ENCODE measurements at places on chromosomes 4 and X. TPM values are rescaled to one million over a fixed set of nuclear protein-coding genes. Genes with fewer than 3 reads are reported as not detected.

GRCh38 chr4:136725286-136726081 lies 806.8 kb downstream of the PCDH18 start:
- DNase-seq, result no peak

DNA sequence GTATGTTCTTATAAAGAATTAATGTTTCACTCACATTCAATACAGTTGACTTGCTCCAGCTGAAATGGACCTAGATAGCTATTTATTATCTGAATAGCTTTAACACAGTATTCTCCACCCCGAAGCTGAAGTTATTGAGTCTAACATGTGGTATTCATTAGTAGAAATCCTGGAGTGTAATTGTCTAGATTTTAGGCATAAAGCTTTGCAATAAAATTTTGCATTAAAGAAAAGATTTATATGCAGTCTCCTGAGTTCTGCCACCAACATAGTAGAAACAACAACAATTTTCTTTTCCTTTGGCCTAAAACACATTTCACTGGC lies 90.2 kb upstream of the DCLK2 start:
- DNase-seq, result no peak

GRCh38 chrX:20988118-20988517 lies 386.1 kb upstream of the CNKSR2 start:
- no peak for DNase-seq

GRCh38 chr4:111214371-111214770 lies 591.5 kb upstream of the PITX2 start:
- DNase-seq, result no peak

- no peak for DNase-seq
These were observed 1.1 kb downstream of the FBXL5 start for GRCh38 chr4:15653864-15654592.

DNA sequence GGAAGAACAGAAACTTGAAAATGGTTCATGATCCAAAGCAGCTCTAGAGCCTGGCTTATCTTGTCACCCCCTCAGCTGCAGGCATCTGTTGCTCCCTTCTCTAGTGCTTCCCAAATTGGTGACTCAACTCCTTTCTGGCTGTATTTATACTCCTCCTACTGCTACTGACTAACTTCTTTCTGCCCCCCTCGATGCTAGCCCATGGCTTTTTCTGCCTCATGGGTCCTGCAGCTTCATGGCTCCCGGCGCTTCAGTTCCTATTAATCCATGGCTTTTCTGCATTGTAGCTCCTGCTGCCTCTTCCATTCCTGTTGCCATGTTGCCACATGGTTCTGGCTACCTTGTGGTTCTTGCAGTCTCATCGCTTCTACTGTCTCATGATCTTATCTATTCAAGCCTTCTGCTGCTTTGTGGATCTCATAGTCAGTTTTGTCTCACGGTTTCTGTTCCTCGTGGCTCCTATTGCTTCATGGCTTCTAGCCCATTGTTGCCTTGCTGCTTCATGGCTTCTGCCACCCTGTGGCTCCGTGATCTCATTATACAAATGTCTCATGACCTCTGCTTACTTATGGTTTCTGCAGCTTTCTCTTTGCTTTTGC lies 48.1 kb downstream of the SMC1A start:
- no peak for DNase-seq

DNA sequence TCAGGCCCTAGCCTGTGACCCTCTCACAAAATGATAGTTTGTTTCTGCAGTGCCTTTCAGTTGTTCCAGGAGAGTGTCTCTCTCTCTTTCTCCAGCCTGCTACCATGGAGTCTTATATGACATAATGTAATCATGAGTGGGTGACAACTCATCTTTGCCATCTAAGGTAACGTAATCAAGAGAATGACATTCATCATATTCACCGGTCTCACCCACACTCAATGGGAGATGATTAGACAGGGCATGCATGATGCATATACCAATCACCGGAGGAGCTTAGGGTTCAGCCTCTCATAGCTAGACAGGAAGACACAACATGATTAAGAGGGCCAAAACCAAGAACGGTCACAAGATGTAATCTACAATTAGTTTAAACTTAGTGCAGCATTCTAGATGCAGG lies 97.1 kb upstream of the FAM9B start:
- no peak for DNase-seq

- no peak for DNase-seq
These were observed 47.9 kb downstream of the ATP8A1 start for GRCh38 chr4:42609051-42609450.

DNA sequence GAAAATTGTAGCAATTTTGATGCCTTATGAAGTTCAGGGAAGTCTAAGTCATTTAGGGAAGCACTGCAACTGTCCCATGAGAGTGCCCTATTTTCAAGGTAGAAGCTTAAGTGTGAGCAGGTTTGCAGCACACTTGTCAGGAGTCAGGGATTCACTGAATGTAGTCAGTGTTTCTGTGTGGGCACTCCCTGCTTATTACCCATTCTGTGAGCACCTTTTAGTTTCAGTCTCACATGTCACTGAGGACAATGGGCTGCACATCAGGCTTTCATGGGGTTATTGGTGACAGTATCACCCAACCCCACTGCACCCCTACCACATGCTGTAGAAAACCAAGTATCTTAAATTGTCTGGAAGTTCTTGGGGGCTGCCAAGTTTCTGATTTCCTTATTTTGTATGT lies 2.9 kb upstream of the CCNG2 start:
- DNase-seq, result no peak

- no peak for DNase-seq
These were observed 246.7 kb upstream of the ARHGAP24 start for GRCh38 chr4:85228264-85228663.

DNA sequence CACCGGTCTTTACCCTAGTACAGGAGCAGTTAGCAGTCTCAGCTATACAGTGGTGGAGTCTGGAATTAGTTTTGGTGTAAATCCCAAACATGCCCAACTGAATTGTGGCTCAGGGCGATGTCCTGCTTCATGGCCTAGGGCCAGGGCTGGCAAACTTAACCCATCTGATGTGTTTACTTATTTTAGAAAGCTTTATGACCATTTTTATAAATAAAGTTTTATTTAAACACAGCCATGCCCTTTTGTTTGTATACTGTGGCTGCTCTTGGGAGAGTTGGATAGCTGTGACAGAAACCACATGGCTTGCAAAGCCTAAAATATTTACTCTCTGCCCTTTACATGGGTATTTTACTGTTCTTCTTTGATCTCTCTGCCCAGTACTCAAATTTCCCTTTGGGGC lies 7.1 kb downstream of the FRMPD4 start:
- no peak for DNase-seq

DNA sequence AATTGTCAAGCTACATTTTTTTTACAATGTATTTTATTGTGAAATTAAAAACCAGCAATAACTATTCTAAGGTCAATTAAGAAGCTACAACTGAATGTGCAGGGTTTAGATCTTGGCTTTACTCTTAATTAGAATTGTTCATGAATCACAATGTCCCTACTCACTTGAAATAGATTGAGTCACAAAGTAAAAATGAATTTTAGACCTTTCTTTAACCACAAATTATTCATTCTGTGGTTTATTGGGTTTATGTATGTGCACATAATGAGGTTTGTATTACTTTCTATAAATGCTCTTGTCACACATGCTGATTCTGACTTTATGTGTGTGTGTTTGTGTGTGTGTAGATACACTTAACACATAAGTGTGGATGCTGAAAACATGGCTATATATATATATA lies 647.0 kb upstream of the AADAT start:
- no peak for DNase-seq

GRCh38 chr4:101183666-101184373 lies 163.5 kb downstream of the PPP3CA start:
- DNase-seq, result no peak

DNA sequence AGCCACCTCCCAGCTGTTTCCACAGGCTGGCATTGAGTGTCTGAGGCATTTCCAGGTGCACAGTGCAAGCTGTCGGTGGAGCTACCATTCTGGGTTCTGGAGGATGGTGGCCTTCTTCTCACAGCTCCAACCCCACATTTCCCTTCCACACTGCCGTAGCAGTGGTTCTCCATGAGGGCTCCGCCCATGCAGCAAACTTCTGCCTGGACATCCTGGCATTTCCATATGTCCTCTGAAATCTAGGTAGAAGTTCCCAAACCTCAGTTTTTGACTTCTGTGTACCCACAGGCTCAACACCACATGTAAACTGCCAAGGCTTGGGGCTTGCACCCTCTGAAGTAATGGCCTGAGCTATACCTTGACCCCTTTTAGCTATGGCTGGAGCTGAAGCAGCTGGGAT lies 10.3 kb upstream of the FRMPD4 start:
- DNase-seq, result no peak

- DNase-seq, result no peak
These were observed 168.4 kb upstream of the EDNRA start for GRCh38 chr4:147312376-147313046.

DNA sequence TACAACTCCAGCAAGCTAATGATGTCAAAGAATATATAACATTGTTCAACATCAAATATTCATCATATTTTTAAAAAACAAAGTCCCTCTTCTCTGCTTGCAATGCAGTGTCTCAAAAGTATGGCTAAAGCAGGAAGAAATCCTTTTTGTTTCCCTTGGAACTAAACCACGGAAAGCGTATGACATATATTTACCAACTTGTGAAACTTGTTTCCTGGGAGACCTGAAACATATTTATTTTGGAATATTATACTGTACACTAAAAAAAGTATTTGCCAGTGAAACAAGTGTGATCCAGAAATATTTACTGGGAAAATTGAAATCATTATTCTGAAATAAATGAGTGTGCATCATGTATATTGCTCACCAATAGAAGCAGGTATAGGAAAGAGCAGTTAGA lies 156.0 kb upstream of the ANKRD50 start:
- DNase-seq, result no peak

- DNase-seq, result no peak
These were observed 67.5 kb downstream of the ZFYVE28 start for GRCh38 chr4:2350982-2351381.

- DNase-seq, result no peak
These were observed 104.2 kb upstream of the TLR2 start for GRCh38 chr4:153579872-153580271.

GRCh38 chrX:155086202-155086840 lies 15.0 kb downstream of the BRCC3 start:
- DNase-seq, result no peak

- DNase-seq, result no peak
These were observed 171.8 kb downstream of the HNRNPD start for GRCh38 chr4:82201805-82202641.

DNA sequence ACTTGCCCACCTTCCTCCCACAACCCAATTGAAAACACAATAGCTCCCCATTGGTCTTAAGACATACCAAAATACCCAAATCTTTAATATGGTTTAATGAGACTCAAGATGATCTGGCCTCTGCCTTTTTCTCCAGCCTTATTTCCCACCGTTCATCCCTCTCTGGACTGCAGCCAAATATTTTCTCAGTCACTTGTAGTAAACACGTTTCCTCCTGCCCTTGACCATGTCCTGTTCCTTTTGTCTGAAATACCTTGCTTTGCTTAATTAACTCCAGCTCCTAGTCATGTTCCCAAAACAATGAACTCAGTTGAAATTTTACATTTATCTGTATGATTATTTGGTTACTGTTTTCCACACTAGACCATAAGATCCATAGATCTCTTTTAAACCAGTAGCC lies 8.4 kb upstream of the NUP54 start:
- no peak for DNase-seq

GRCh38 chr4:169485791-169486742 lies 126.3 kb downstream of the NEK1 start:
- DNase-seq, result peak; percentile 68

- no peak for DNase-seq
These were observed 107.6 kb downstream of the PDLIM5 start for GRCh38 chr4:94559351-94559806.

DNA sequence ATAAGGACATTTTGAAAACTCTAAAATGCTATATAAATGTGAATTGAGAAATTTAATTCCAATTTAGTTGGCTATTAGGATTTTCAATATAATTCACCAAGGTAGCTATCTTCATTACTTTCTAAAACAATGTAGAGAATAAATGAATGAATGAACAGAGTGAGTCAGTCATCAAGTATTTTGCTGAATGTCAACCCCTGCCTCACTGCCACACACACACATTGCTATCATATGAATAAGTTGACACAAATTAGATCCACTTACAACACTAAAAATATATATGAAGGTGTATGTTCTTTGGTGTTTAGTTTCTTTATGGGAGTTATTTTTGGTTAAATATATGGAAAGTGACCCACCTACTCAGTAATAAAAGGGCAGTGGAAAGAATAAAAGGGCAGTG lies 141.4 kb upstream of the SMIM10 start:
- DNase-seq, result no peak

GRCh38 chr4:86521373-86521969 lies 72.6 kb upstream of the PTPN13 start:
- DNase-seq, result no peak

DNA sequence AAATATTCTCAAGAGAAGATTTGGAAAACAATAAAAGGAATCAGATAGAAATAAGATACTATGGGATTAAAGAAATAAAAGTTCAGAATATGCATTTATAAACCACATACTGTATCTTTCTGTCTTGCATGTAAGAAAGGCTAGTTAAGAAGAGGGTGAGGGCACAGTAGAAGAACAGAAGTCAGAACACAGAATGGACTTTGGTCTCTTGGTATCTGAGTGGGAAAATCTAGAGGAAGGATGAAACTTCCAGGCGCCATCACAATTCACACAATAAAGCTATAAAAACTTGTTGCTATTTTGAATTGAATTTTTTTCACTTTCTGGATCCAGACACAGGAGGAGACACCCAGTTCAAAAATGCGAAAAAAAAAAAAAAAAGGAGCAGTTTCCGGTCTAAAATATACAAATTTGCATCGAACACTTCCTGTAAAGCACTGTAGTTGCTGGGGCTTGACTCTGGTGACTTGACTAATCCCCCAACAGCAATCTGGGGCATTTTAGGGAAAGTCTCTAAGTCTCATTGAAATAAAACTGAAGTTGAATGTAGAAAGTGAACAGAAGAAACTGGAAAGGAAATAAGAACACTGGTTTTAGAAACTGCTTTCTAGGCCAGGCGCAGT lies 8.1 kb upstream of the NAAA start:
- no peak for DNase-seq

DNA sequence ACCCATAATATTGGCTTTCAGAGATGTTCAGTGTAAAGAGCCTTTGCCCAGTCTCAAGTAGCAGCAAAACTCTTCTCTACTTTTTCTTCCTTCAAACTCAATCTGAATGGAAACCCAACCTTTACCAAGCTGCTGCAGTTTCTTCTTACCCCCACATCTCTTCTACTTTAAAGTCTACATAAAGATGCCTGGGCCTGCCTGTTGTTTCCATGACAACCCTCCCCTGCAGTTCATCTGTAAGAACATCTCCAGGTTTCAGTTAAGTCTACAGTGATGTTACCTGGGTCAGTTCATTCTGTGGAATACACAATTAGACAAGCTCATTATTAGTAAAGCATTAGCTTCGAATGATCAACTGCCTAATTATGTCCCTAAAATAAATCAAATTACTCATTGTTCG lies 81.4 kb downstream of the SPANXN3 start:
- DNase-seq, result no peak

Gene PLP1
- total RNA-seq, result not detected

Gene CXCL8
- total RNA-seq, result 0.43 TPM

Gene ART3
- total RNA-seq, result not detected

Gene XAGE2
- total RNA-seq, result not detected

Gene GALNTL6
- not detected for total RNA-seq

Gene C4orf36
- total RNA-seq, result 2.3 TPM

Gene VCX
- total RNA-seq, result 0.23 TPM

Gene TBC1D1
- 78.8 TPM for total RNA-seq

Gene TMEM187
- 6.1 TPM for total RNA-seq

Gene SPARCL1
- total RNA-seq, result 1.1 TPM

Gene MAGEB17
- 0.21 TPM for total RNA-seq

Gene ENAM
- total RNA-seq, result 0.27 TPM

Gene GUCY2F
- total RNA-seq, result not detected

Gene USP17L25
- total RNA-seq, result not detected

Gene SLC25A43
- 7.9 TPM for total RNA-seq

Gene RAB40AL
- 0.43 TPM for total RNA-seq
